ENCODE measurements at places on chromosomes 4 and X.

DNA sequence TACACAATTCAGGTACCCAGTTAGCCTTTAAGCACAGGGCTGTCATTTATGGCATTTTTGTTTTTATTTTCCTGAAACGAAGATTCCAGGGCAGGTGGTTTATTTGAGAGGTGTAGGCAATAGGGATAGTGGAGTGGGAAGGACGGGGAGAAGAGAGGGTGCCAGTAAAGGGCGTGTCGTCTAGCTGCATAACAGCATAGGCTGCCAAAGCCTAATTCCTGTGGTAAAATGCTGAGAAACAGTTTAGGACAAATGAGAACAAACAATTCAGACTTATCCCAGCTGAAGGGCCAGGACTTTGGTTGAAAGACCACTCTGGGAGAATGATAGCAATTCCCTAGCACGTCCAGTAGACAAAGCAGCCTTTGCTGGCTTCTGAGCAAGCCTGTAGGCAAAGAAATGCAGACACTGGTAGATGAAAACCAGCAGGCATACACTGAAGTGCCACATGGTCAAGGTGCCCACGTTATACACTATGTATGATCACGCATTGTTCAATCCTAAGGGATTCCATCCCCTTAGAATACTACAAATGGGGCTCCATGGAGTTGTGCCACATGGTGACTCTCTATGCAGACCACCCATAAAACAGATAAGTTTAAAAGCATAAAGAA lies 70.6 kb downstream of the PKD2 start:
- DNase-seq: no peak

DNA sequence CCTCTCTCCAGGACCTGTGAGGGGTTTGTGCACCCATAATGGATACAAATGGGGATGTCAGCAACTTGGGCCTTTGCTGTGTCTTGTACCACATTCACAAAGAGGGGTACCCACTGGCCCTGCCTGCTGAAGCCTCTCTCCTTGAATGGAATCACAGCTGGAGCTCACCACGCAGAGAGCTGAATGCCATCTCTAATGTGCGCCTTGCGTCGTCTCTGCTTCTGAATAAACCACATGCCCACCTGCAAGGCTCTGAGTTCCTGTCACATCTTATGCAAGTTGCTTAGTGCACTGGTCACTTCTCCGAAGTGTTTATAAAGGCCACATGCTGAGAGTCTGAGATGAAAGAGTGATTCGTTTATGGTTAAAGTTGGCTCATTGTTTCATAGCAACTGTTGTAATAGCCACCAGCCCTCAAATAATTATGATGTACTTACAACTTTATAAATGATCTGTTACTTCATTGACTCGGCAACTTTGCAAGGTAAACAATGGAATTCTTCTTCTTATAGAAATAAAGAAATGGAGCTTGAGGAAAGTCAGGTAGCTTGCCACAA lies 6.2 kb upstream of the PUDP start:
- no peak for DNase-seq

DNA sequence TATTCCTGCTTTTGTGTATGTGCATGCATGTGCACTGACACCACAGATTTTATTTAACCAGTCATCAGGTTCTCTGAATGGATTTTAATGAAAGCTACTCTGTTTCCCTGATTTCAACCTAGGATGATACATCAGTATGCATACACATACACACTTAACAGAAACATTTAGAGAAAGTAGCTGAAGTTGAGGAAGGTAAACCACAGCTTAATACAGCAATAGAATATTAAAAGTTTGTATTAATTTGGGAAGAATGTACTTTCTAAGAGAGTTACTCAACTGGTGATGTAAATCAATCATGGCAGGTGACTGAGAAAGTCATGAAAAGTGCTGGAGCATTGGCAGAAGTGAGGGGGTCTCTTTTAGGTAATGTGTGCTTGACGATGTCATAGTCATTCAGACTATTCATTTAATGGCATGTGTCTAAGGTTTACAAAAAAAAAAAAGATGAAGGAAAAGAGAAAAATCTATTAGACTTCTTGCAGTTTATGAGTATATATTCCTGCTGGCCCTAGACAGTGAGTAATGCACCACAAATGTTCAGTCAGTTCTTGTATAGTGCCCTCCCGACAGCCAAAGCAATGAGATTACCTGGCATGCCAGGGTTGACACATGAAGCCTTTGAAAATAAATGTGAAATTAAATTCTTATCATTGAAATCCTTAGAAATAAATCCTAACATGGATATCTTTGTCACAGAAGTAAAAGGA lies 187.6 kb downstream of the RAPGEF2 start:
- DNase-seq: no peak

DNA sequence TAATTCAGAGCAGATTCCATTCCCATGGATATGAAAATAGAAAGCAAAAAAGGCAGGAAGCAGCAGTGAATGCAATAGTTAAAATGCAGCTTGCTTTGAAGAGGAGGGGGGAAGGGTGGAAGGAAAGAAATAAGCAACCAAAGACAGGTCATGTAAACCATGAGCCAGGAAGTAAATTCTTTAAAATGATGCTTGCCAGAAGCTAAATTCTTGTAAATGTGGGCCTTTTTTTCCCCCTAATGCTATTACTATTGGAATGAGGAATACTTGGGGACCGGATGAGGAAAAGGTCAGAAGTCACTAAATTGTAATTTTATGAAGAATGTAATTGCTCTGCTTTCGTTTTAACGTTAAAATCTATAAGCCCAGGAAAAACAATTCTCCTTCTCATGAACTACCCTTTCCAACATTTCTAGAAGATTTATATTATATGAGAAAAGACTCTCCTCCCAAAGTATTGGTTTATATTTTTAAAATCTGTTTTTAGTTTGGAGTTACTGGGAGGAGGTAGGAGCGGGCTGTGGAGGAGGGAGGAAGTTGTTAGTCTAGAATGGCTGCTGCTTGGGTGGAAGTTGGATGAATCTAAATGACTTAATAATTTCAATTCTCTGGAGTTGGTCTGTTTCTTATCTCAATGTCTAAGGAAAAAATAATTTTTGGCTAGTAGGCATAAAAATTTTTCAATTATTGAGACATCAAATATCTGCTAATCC lies 77.6 kb upstream of the PCDH18 start:
- no peak for DNase-seq

GRCh38 chrX:140167551-140167950 lies 202.2 kb upstream of the CXorf66 start:
- DNase-seq: no peak

DNA sequence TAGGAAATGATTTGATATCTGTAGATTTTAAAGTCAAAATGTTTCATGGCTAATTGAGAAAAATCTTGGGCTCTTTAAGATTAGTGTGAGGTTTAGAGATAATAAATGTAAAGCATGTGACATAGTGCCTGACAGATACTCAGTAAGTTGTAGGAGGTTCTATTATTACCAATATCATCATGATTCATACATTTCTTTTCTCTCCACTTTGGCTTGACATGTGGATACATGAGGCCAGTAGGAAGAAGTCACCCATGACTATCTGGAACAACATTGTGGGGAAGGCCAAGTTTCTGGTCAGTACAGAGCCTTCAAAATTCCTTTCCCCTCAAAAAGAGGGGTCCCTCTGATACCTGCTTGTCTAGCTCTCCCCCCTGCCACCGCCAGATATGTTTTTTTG lies 91.2 kb upstream of the SORBS2 start:
- DNase-seq: no peak

- no peak for DNase-seq
Observed at GRCh38 chrX:135520022-135520552, 373 bp upstream of the INTS6L start.

GRCh38 chr4:159390648-159391047 lies 287.8 kb downstream of the RAPGEF2 start:
- DNase-seq: no peak
